Daoy (cell line): ENCODE measurements at places on chromosomes 7 and 10. TPM values are rescaled to one million over a fixed set of nuclear protein-coding genes. Genes with fewer than 3 reads are reported as not detected.

DNA sequence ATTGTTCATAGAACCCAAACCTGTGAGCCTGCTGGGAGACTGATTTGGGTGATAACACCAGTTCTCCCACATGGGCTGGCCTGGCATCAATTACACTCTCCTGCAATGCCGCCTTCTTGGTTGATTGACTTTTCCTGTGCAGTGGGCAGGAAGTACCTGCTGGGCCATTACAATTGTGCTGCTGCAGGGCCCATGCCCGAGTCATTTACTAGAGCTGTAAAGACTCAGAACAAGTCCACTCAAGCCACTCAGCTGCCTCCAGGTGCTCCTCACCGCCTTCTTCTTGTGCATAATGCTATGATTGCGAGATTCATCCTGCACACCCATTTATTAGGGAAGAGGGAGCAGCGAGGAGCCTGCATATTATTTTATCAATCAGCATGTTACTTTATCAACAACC lies 264.0 kb downstream of the TCERG1L start:
- DNase-seq = no peak

GRCh38 chr7:26199301-26200037 lies 1.1 kb downstream of the HNRNPA2B1 start:
- peak; percentile 72 for DNase-seq

GRCh38 chr10:35572583-35572982 lies 32.6 kb upstream of the GJD4 start:
- DNase-seq = no peak

- no peak for DNase-seq
These were observed 127.8 kb downstream of the CELF2 start for GRCh38 chr10:11145495-11145855.

The FBXL13 gene
- total RNA-seq = 3.1 and 8.3 TPM in 2 replicates

The TRRAP gene
- total RNA-seq = 14.4 and 17.9 TPM in 2 replicates

The CCDC172 gene
- total RNA-seq = not detected in 2 replicates
